ENCODE measurements at places on chromosomes 16 and 17.

DNA sequence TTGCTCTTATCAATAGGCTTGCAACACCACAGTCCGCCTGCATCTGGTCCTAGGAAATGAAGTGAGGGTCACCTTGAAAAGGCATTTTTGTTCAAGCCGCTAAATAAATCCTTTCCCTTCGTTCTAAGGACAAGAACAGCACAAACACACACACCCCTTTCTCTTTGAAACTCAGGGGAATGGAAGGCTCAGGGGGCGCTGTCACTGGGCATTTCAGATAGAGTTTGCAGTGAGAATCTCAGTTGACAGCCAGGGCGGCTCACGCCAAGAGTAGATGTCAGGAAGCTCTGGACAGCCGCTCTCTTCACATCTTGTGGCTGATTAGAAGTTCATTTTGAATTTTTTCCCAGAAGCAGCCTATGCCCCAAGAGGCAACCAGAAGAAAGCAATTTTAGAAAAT is 39.8 kb downstream of the ABAT start:
- H3K27ac ChIP-seq: no peak overlapping the region
- H3K4me3 ChIP-seq: no peak overlapping the region
- no peak for DNase-seq
- H3K4me1 ChIP-seq: no peaks in the 10 kb centered on the region
- no peaks in the 10 kb centered on the region for H3K36me3 ChIP-seq
- H3K27me3 ChIP-seq: no peaks in the 10 kb centered on the region

GRCh38 chr17:59763861-59764260 is 56.4 kb downstream of the VMP1 start:
- peaks cover 16% of the 10 kb centered on the region for H3K4me1 ChIP-seq
- no peak overlapping the region for H3K4me3 ChIP-seq
- no peak overlapping the region for H3K27ac ChIP-seq
- DNase-seq: no peak

DNA sequence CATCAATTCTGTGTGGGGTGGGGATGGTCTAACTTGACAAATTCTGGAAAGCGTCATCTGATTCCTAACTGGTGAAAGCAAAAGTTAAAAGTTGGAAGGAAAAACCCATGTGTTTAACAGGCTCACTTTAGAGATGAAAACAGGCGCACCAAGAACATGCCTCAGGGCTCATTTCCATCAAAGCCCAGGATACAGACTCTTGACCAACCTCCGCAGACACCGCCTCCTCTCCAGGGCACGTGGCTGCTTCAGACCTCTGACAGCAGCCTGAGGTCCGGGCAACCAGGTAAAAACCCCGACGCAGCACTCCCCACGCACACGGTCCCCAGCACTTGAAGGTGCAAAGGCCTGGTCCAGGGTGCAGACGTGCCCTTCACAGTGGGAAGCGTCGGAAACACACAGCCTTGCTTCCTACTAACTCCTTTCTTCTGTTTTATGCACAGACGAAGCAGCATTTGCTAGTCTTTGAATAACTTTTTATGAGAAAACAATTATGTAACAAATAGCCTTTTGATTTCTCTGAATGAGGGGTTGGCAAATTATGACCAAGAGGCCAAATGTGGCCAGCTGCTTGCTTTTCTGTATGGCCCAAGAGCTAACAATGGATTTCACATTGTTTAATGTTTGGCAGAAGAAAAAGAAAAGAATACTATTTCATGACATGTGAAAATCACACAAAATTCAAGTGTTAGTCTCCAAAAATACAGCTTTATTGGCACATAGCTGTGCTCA is 44.2 kb upstream of the TRAP1 start:
- H3K4me1 ChIP-seq: no peaks in the 10 kb centered on the region
- peak; percentile 37 for DNase-seq
- no peak overlapping the region for H3K27ac ChIP-seq
- H3K36me3 ChIP-seq: peaks cover 79% of the 10 kb centered on the region
- H3K4me3 ChIP-seq: no peak overlapping the region

- H3K4me3 ChIP-seq: no peak overlapping the region
- no peaks in the 10 kb centered on the region for H3K27me3 ChIP-seq
- no peaks in the 10 kb centered on the region for H3K4me1 ChIP-seq
- H3K36me3 ChIP-seq: no peaks in the 10 kb centered on the region
These were observed 27.2 kb downstream of the LLGL2 start for GRCh38 chr17:75552425-75553294.

GRCh38 chr16:84236671-84237070 is 3.1 kb downstream of the KCNG4 start:
- DNase-seq: no peak
- no peaks in the 10 kb centered on the region for H3K4me1 ChIP-seq
- no peaks in the 10 kb centered on the region for H3K36me3 ChIP-seq
- no peaks in the 10 kb centered on the region for H3K27me3 ChIP-seq
- no peak overlapping the region for H3K27ac ChIP-seq
- H3K4me3 ChIP-seq: no peak overlapping the region

DNA sequence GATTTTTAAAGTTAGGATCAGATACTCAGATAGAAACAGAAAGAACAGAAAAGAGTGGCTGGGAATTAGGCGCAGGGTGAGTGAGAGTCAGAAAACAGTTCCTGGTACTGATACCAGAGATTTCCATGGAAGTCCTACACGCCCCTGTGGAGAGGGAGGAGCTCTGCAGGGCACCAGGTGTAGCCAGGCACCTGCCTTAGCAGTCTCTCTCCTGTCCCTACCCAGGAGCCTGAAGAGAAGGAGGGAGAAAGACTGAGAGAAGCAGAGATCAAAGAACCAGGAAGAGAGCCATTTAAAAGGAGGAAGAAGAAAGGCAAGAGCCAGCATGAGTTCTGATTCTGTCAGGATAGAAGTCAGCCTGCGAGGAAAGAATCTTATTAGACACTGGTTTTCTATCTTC is 65.0 kb downstream of the CBLN1 start:
- H3K27ac ChIP-seq: no peak overlapping the region
- H3K36me3 ChIP-seq: no peaks in the 10 kb centered on the region

DNA sequence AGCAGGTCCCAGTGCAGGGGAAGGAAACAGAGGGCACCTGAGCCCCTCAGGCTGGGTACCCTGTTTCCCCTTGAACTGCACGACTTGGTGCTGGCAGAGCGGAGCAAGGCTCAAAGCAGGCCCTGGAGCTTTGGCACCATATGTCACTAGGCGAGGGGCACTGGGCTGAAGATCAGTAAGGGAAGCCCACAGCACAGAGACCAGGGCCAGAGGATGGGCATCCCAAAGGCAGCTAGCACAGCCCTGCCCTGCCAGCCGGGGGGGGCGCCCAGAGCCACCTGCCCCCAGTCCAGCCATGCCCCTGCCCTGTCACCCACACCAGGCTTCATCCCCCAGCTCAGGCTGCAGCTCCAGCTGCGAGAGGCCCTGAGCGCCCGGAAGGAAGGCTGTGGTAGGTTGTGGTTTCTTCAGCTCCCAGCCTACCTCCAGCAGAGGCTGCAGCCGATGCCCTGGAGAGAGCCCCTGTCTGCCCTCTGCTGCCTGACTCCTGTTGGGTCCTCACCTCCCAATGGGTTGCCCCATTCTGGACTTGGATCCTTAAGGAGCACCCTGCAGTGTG is 10.9 kb downstream of the NHERF1 start:
- DNase-seq: no peak
- H3K36me3 ChIP-seq: no peaks in the 10 kb centered on the region
- H3K27me3 ChIP-seq: no peaks in the 10 kb centered on the region
- H3K4me1 ChIP-seq: peaks cover 15% of the 10 kb centered on the region

DNA sequence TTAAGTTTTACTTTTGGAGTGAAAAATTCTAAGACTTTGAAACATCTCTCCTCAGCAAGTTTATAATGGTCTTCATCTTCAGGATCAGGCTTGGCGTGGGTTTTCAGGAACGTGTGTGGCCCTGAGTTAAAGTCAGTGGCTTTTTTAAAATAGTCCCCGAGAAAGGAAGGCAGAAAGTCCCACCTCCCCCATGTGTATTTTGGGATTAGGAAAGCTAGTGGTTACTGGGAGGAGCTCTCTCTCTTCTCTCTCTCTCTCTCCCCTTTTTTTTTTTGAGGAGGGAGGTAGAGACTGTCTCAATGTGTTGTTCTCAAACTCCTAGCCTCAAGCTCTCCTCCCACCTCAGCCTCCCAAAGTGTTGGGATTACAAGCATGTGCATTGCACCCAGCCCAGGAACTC is 213.2 kb downstream of the IRX3 start:
- DNase-seq: no peak
- H3K27ac ChIP-seq: no peak overlapping the region
- no peak overlapping the region for H3K4me3 ChIP-seq
- no peaks in the 10 kb centered on the region for H3K4me1 ChIP-seq
- no peaks in the 10 kb centered on the region for H3K36me3 ChIP-seq

DNA sequence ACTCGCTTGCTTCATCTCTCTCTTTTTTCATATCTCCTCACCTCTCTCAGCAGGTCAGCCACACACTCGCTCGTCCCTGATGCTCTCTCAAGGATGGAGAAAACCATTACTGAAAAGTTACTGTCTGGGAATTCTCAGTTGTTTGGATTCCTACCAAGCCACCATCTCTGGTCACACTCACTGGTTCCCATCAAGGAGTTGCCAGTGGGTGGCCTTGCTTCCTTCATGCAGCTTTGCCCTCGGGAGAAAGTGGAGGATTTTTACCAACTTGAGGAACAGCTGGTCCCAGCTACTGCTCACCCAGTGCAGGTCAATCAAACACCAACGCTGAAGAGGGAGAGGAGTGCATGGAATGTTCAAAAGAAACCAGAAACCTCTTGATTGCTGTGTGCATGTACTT is 25.3 kb downstream of the MEOX1 start:
- H3K36me3 ChIP-seq: no peaks in the 10 kb centered on the region
- H3K4me3 ChIP-seq: no peak overlapping the region
- H3K27me3 ChIP-seq: no peaks in the 10 kb centered on the region
- H3K4me1 ChIP-seq: no peaks in the 10 kb centered on the region
- no peak overlapping the region for H3K27ac ChIP-seq
